ENCODE measurements at places on chromosomes 16 and 17.

DNA sequence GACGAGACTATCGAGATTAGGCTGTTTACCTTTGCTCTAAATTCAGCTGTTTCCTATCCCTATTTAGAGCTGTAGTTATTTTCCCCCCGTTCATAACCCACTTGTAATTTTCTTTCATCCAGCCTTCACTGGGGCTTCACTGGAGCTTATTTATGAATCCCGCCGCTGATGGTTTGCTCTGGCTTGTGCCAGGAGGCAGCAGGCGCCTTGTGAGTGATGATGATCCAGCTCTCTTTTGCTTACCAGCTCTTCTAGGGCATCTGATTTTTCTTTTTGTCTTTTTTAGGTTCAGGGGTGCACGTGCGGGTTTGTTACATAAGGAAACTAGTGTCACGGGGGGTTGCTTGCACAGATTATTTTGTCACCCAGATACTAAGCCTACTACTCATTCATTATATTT is 37.4 kb upstream of the CDH13 start:
- no peak for DNase-seq

- DNase-seq: no peak
These were observed 3.2 kb upstream of the PABPN1L start for GRCh38 chr16:88869673-88869980.

- no peak for DNase-seq
These were observed 154.3 kb downstream of the KATNIP start for GRCh38 chr16:27704252-27704651.

DNA sequence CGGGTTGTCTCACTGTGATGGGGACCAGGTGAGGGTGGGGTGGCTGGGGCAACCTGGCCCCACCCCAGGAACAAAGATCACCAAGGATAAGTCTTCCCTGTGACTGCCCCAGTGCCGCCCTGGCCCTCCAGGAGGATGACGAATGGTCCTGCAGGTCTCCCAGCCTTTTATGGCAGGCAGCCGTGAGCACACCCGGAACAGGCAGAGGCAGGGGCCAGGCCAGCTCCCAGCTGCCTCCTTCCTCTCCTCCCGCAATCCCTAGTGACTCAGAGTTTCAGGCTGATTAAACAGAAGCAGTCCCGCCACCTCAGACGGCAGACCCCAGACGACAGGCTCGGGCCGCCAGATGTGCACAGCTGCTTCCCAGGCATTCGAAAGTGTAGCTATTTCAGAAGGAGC is 13.3 kb downstream of the JUP start:
- DNase-seq: no peak

DNA sequence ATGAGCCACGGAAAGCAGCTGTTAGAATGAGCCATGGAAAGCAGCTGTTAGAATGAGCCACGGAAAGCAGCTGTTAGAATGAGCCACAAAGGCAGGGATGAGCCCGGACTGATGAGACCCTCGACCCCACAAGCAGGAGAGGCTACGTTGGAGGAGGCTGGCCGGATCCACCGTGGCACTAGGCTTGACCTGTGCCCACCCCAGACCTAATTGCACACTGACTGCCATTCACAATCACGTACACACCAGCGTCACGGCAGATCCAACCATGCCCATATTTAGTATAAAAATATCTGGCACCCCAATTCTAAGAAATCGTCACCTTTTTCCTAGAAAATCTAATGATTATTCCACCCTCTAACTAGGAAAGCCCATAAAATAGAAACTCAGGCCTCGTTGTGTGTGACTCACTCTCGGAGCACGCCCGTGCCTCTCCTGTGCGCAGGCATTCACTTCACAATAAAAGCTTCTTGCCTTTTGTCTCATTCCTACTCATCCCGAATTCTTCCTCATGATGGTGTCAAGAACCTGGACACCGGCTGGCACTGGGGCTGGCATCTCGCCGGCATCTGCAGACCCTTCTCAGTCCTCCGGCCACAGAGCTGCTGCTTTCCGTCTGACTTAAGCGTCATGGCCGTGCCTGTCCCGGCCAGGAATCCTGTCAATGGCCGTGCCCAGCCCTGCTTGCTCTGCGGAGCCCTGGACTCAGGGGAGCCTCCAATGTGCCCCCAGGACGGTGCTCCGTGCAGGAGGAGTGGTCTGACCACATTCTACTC is 5.5 kb upstream of the SECTM1 start:
- DNase-seq: no peak

- DNase-seq: no peak
These were observed 38.9 kb upstream of the SMPD3 start for GRCh38 chr16:68487203-68487514.

All from NCI-H524 treated with DMSO at 0.1 percent for 48 hours (cell line).